ENCODE measurements at places on chromosomes 5 and 9.
A peak's percentile ranks its signal among the peaks of the same experiment; 100 is the strongest.

GRCh38 chr5:146921225-146921624 lies 42.7 kb upstream of the PPP2R2B start:
- DNase-seq: no peak

DNA sequence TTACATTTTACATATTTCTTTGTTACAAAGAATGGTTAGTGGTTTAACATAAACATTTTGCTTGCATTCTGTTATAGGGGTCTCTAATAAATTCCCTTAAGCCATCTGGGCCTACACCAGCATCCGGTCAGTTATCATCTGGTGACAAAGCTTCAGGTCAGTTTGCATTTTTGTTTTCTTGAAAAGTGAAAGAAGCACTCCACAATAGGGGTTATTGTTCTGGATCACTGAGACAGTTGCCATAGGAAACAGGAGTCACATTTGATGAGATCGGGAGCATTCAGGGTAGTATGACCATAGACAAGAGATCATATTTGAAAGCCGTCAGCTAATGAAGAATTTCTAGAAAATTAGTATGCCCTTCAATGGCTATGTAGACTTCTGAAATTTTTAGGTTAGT lies 63.6 kb downstream of the NUP214 start:
- no peak for DNase-seq

GRCh38 chr5:116528519-116529234 lies 45.9 kb downstream of the SEMA6A start:
- no peak for DNase-seq

- no peak for DNase-seq
These were observed 99.0 kb downstream of the GABRA1 start for GRCh38 chr5:161946911-161947310.

DNA sequence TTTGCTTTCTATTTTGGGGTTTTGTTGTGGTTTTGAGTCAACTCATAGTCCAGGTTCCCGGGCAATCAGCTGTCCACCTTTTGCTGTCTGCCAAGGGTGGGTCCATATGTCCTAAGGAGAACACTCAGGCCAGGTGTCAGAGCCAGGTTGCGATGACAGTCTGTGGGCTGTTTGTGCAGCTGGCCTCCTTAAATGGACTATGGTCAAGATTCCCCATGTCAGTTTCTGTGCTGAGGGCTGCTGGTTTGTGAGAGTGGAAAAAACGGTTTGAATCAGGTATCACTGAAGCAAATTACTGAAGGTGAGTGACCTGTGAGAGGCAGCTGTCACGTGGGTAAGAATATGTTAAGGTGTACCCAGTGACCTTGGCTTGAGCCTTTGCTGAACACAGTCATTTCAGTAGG lies 33.0 kb downstream of the SNX30 start:
- no peak for DNase-seq

DNA sequence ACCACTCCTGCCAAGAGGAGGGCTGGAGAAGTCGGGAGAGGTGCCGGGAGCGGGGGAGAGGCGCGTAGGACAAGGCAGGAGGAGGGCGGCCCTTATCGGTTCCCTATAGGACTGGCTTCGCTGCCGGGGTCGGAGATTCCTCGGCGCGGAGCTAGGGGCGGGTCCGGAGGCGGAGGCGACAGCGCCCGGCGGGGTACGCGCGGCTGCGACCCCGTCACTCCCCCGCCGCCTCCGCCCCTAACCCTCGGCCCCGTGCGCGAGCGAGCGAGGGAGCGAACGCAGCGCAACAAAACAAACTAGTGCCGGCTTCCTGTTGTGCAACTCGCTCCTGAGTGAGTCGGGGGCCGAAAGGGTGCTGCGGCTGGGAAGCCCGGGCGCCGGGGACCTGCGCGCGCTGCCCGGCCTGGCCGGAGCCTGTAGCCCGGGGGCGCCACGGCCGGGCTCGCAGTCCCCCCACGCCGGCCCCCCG lies 2.0 kb downstream of the GLIS3 start:
- peak; percentile 67 for DNase-seq

- DNase-seq: no peak
These were observed 14.2 kb upstream of the TTLL11 start for GRCh38 chr9:122107291-122107805.

GRCh38 chr5:148873690-148874485 lies 47.5 kb downstream of the ADRB2 start:
- DNase-seq: no peak
